ENCODE measurements at places on chromosomes 13 and 19.

GRCh38 chr19:11378319-11379189 is 4.1 kb downstream of the SWSAP1 start:
- DNase-seq = peak; percentile 8

- peak; percentile 22 for DNase-seq
Measured at GRCh38 chr19:50549059-50549926, 18.9 kb downstream of the LRRC4B start.

DNA sequence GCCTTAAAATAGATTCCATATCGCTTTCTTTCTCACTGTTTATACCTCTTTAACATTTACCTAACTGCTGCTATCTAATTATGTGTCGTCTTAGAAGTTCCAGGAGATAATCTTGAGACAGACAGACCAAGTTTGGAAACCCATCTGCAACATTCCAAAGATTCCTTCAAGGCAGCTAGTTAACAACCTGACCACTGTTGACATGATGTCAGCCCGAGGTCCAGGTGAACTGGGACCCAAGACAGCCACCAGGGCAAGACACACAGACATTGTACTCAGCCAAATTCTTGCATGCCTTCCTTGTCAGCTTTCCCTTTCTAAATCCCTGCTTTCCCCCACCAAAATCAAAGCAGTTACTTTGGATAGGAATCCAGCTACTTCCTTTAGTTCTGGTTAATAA is 1476.5 kb upstream of the PRR20A start:
- DNase-seq = no peak

DNA sequence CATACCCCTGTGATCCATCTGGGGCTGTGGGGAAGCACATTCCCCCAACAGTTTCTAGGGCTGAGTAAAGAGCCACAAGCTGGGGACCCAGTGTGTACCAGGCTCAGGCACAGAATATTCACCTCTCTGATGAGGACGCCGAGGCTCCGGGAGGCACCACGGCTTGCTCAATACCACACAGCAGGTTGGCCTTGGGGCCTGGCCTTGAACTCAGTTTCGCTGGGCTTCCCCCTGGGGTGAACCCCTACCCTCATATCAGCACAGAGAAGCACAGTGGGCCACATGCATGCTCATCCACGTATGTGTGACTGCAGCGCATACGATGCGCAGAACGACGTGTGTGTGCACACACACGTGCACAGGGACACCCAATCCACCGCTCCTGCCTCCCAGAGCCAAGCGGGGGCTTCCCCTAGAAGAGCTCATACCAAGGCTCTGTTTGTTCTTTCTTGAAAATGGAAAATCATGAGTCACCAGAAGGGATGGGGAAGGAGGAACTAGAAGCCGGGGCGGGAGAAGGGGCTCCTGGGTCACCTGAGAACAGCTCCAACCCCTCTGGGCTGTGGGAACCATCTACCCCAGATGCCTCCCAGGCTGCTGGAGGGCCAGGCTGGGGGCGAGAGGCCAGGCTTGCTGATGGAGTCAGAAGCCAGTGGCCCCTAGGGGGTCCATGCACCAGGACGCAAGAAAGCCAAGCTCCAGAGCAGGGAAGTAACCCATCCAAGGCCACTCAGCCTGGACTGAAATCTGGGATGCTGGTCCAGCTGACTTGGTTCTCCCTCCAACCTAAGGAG is 4.9 kb upstream of the PDE4C start:
- no peak for DNase-seq

- no peak for DNase-seq
Measured at GRCh38 chr19:11995174-11995573, 30.3 kb downstream of the ZNF763 start.

DNA sequence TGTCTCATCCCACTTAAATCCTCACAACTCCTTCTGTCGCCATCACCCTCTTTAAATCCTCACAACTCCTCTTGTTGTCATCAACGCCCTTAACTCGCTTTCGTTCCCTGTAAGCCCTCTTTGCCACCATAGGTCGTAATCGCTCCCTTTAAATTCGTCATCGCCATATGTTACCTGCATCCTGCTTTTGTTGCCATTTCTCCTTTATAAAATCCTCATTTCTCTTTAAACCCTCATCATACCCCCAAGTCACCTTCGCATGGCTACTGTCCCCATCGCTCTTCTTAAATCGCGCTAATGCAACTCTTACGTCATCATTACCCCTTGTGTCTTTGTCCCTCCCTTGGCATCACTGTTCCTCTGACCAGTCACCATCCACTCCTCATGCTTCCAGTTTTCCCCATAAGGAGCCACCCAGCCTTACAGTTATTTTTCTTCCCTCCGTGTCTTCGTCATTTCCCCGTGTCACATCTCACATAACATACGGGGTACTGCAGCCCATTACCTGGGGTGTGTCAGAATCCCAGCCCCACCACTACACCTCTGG is 539 bp downstream of the PLD3 start:
- DNase-seq = peak; percentile 21

GRCh38 chr19:38831142-38831605 is 420 bp downstream of the ECH1 start:
- DNase-seq = no peak

GRCh38 chr19:31408460-31409124 is 59.4 kb upstream of the TSHZ3 start:
- DNase-seq = no peak

DNA sequence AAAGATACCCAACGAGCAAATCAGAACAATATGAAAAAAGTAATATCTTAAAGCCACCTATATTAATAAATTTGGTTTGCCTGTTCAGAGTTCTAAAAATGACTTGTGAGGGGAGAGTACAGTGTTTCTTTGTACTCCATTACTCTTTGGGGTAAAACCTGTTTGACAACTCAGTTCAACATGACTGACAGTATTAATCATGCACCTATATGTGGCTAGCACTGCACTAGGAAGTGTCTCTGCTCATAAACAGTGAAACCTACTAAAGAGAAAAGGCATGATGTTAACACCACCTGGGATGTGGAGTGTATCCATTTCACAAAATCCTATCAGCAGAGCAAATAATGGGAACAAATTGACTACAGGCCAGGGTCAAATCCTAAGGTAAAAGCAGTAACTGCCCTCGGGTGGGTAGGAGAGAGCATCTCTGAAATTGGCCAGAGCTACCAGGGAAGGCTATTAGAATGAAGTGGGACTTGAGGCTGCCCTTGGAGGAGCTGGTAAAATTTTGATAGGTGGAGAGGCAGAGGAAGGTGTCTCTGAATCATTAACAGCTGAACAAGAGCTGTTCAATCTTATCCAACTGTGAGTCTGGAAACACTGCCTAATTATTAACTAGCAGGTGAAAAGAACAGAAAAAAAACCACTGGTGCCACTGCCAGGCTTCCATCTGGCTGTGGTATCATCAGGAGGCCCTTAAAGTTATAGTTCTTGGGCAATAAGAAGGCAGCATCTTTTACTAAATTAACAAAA is 365.1 kb downstream of the DNAJC15 start:
- DNase-seq = no peak

DNA sequence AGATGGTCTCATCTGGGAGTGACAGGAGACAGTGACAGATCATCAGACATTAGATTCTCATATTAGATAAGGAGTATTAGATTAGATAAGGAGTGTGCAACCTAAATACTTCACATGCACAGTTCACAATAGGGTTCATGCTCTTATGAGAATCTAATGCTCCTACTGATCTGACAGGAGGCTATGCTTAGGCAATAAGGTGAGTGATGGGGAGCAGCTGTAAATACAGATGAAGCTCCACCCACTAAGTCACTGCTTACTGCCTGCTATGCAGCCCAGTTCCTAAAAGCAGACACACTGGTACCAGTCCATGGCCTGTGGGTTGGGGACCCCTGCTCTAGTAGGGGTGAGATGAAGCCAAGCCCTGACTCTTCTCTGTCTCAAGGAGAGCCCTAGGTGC is 10.0 kb upstream of the IGFL3 start:
- DNase-seq = no peak

GRCh38 chr19:13014921-13015280 is 19.6 kb downstream of the NFIX start:
- no peak for DNase-seq

- no peak for DNase-seq
Measured at GRCh38 chr13:74920920-74921319, 561.0 kb downstream of the TBC1D4 start.

GRCh38 chr19:47049307-47049700 is 880 bp upstream of the TMEM160 start:
- DNase-seq = no peak

DNA sequence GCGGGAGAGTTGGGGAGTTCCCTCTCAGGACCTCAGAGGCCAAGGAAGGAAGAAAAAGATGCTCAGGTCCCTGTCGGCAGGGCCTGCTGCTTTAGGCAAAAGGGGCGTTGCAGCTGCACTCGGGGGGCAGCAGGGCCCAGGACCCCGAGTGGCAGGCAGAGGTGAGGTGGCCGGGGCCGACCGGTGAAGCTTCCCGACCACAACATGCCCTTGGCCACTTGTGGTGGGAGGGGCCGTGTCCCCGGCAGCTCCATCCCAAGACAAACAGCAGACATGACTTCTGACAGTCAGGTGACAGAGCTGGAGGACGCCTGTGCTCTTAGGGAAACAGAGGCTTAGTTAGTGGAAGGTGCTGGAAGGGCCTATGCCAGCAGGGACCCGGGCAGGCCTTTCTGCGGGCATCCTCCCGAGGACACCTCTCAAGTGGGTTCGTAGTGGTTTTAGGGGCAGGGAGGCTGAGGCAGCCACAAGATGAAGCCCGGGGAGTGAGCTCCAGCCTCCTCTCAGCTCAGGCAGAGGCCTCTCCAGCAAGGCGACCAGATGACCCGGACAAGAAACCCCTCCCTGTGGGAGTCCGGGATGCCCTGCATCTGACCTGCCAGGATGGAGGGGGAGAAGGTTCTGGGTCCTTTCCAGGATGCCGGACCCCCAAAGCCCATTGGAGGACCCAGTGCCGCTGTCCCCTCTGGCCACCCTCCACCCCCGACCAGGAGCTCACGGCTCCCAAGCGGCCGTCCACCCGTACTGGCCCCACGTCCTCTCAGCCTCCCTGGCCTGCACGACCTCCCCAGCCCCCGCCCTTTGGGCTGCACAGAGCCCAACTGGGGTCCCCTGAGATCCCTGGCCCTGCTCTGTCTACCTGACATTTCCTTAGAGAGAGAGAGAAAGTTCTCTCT is 24.2 kb downstream of the BTBD2 start:
- no peak for DNase-seq

- DNase-seq = no peak
Measured at GRCh38 chr19:23098988-23099387, 17.8 kb upstream of the ZNF730 start.

GRCh38 chr13:113190181-113190580 is 18.3 kb downstream of the PCID2 start:
- no peak for DNase-seq

- DNase-seq = no peak
Measured at GRCh38 chr13:30147421-30147820, 159.9 kb downstream of the KATNAL1 start.

GRCh38 chr19:32336259-32337083 is 8.9 kb upstream of the ZNF507 start:
- no peak for DNase-seq
